NCI-H446 (cell line): ENCODE measurements at places on chromosomes 12 and 14.
A peak's percentile ranks its signal among the peaks of the same experiment; 100 is the strongest.

DNA sequence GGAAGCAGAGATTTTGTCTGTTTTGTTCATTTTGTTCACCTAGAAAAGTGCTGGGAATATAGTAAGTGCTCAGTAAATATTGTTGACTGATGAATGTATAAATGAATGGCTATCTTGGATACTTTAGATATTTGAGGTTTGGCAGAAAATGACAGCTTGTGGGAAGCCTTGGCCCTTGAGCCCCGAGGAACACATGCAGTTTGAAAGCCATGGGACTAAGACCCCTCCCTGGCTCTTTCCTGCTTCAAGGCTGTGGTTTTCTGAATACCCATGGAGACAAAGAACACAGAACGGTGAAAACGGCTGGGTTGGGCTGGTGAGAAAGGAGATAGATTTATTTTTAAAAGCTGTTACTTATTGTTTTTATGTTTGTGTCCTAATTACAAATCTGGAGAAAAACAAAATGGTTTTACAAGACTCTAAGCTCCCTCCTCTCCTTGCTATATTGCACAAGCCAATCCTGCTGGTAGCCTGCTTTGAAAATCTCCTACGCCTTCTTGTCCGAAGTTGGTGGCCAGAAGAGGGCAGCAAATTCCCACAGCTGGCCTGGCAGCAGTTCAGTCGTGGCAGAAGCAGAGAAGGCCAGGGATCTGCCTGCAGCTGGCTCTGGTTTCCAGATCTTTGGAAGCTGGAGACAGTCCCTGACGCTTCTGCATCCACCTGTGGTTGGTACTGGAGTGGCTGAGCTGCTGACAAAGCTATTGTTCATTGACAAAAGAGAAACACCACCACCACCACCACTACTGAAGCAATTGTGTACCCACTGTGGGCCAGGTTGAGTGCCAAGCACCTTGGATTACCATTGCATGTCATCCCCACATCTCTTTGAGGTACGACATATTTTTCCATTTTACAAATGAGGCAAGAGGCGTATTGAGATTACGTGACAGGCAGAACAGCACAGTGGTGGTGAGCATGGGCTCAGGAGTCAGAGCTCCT is 5.2 kb upstream of the KRT85 start:
- DNase-seq, result peak; percentile 75

- DNase-seq, result no peak
Observed at GRCh38 chr14:87935886-87936285, 57.1 kb downstream of the GALC start.

DNA sequence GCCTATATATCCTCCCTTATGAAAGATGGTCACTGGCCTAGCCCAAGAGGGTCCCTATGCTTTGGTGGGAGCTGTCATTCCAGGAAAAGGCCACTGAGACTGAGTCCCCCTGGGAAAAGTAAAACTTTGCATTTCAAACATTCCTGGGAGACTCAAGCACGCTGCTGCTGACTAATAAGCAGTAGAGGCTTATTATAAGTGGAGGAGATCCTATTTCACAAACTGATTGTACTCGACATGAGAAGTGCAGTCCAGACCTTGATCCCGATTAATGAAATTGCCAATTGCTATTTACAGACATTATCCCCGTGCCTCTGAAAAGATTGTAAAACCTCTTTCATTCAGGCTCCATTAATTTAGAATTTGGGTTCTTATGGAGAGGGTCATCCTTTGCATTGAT is 96.6 kb downstream of the EMP1 start:
- DNase-seq, result no peak

- DNase-seq, result no peak
Observed at GRCh38 chr12:49323524-49324097, 556 bp downstream of the TROAP start.

DNA sequence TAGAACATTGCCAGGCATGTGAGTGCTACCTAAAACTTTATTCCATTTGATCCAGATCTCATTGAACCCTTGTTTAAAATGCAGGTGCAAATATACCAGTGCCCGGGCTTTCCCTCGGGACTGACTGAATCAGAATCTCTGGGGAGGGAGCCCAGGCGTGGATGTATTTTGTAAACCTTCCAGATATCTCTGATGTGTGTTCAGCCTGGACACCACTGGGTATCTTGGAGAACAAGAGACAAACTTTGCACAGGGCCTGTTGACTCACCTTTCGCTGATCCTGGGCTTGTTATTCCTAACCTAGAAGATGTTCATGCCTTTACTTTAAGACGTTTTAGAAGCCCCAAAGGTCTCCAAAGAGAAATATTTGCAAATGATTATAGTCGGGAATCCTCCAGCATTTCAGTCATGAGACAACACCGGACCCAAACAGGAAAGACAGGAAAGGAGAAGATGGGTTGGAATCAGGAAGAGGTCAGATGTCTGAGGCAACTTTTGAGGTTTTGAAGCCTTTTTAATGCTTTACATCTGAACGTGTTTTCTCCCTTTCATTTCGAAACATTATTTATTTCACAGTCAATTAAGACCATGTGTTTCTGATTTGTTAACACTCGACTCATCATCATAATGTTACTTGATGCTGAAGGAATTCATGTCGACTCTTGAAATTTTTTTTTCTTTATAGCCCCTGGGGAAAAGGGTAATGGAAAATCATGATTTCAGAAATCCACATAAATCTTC is 118.6 kb downstream of the PLXNC1 start:
- DNase-seq, result no peak

- no peak for DNase-seq
Observed at GRCh38 chr14:79118291-79118690, 948.1 kb downstream of the NRXN3 start.

GRCh38 chr12:112409906-112410244 is 470 bp upstream of the RPL6 start:
- DNase-seq, result no peak

GRCh38 chr12:5509557-5509956 is 77.6 kb downstream of the NTF3 start:
- DNase-seq, result no peak

GRCh38 chr14:68257969-68258368 is 438.4 kb downstream of the RAD51B start:
- DNase-seq, result no peak

DNA sequence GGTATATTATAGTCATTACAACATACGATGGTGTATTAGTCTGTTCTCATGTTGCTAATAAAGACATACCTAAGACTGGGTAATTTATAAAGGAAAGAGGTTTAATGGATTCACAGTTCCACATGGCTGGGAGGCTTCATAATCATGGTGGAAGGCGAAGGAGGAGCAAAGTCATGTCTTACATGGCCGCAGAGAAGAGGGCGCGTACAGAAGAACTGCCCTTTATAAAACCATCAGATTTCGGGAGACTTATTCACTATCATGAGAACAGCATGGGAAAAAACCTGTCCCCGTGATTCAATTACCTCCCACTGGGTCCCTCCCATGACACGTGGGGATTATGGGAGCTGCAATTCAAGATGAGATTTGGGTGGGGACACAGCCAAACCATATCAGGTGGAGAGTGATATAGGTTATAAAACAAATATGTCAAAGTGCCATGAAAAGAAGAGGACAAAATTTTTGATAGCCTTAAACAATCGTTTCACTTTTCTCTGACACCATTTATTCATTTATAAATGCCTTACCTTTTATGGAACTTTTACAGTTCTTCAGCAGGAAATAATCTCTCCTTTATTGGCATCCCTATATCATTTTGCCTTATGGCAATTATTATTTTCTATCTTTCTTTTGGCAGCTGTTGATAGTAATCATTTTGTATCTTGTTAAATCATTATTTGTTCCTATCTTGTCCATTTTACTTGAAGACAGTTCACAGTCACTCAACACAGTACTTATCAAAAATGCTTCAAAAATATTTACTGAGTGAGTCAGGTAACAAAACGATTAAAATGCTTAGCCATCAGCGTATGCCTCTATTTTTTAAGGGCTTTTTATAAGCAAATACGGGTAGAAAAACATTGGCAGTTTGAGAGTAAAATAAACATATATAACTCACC is 196.0 kb downstream of the RAD51B start:
- DNase-seq, result no peak

- no peak for DNase-seq
Observed at GRCh38 chr12:5203274-5203673, 159.6 kb downstream of the KCNA5 start.

DNA sequence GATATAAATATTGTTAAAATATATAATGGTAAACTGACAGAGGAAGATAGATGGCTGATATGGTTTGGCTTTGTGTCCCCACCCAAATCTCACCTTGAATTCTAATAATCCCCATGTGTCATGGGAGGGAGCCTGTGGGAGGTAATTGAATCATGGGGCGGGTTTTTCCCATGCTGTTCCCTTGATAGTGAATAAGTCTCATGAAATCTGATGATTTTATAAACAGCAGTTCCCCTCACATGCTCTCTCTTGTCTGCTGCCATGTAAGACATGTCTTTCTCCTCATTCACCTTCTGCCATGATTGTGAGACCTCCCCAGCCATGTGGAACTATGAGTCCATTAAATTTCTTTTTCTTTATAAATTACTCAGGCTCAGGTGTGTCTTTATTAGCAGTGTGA is 46.3 kb downstream of the PTCSC3 start:
- no peak for DNase-seq

DNA sequence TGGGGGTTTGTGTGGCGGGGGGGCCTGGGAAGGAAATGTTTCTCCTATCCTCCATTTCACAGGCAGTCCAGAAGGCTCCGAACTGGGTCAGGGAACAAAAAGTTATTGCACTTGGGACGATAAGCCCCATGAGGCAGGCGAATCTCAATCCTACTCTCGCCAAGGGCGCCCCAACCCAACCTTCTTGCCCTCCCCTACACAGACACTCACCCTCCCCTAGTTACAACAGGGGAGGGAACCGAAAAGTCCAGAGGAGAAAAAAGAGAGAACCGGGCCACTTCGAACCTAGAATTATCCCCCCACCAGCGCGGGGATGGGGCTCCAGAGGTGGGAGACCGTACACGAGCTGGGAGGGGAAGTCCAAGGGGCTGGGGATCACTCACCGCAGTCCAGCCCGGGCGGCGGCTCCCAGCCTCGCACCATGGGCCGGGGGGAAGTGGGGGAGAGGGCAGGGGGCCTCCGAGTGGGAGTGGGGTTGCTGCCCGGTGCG is 357 bp downstream of the HOMEZ start:
- DNase-seq, result no peak

GRCh38 chr12:48489012-48489411 is 6.7 kb downstream of the C12orf54 start:
- DNase-seq, result no peak

GRCh38 chr12:108349278-108349688 is 10.2 kb upstream of the CMKLR1 start:
- no peak for DNase-seq

DNA sequence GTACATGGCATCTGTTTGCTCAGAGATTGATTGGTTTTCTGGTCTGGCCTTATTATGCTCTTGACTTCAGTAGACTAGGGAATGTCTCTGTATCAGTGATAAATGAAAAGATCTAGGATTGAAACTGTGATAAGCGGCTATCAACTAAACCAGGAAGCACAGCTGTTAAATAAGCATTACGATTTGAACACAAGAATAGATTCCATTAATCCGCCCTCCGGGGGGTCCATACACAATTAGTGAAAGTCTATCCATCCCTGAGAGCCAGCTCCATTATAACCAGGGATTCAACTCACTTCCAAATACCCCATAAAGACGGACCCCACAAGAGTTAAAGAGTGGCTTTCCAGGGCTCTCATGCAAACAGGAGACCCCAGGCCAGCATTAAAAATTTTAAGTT is 279.0 kb downstream of the GRIN2B start:
- no peak for DNase-seq

DNA sequence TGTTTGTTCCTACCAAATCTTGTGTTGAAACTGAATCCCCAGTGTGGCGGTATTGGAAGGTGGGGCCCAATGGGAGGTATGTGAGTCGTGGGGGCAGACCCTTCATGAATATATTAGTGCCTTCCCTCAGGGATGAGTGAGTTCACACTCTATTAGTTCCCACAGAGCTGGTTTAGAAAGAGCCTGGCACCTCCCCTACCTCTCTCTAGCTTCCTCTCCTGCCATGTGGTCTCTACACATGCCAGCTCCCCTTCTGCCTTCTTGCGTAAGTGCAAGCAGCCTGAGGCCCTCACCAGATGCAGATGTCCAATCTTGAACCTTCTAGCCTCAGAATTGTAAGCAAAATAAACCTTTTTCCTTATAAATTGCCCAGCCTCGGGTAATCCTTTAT is 105.8 kb downstream of the SPTSSA start:
- DNase-seq, result peak; percentile 55

DNA sequence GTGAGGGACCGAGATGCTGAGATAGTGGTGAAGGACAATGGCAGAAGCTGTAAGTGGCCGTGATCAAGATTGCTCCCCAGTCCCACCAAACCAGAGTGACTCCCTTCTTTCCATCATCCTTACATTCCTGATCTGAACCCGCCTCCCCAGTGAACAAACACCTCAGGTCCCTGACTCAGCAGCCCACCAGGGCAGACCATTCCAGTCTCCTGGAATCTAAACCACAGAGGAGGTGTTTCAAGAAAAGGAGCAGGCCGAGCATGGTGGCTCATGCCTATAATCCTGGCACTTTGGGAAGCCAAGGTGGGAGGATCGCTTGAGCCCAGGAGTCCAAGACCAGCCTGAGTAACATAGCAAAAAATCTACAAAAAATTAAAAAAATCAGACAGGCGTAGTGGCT is 6.6 kb downstream of the ERBB3 start:
- DNase-seq, result no peak

DNA sequence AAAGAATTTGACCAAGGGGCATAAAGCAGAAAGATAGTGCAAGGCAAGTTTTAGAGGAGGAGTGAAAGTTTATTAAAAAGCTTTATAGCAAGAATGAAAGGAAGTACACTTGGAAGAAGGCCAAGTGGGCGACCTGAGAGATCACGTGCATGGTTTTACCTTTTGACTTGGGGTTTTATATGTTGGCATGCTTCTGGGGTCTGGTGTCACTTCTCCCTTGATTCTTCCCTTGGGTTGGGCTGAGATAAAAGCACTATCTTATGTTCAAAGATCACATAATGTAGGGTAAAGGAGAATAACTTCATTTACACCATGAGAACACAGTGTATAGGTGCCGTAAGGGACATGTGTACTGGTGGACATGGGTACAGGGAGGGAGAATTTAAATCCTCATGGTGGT is 17.7 kb upstream of the TMEM30B start:
- DNase-seq, result no peak

- no peak for DNase-seq
Observed at GRCh38 chr14:22334275-22334577, 254.8 kb downstream of the DAD1 start.

DNA sequence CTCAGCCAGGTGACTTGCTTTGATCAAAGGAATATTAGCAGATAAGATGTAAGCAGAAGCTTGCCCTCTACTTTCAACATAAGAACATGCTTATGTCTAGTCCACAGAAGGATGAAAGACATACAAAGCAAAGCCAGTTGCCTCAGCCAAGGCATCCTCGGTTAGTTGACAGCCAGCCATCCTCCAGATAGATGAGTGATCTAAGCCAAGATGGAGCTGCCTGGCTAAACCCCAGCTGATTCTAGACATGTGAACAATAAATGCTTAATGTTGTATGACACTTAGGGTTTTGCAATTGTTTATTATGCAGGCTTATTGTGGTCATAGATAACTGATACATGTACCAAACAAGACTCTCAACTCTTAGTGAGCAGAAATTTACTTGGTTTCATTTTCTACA is 157.6 kb upstream of the TMTC2 start:
- DNase-seq, result peak; percentile 12

- no peak for DNase-seq
Observed at GRCh38 chr14:68111097-68111852, 291.7 kb downstream of the RAD51B start.
